ENCODE measurements at places on chromosomes 11 and 22.

GRCh38 chr11:132231656-132232347 is 861.4 kb downstream of the NTM start:
- DNase-seq = no peak

DNA sequence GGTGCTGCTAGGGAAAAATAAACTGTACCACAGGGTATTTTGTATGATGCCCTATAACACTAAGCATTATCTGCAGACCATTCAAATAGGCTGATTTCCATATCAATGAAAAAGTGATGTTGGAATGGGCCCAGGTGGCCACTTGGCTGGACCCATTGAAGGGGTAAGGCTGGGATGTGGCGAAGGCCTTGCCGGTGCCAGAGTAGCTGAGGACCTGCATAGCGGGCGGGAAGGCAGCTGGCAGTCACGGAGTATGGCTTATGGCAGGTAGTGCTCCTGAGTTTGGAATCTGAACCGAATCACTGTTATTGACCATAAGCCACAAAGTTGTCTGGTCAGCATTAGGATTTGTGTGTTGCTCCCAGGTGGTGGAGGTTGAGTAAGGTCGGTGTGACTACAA is 131.0 kb downstream of the MICAL2 start:
- no peak for DNase-seq

DNA sequence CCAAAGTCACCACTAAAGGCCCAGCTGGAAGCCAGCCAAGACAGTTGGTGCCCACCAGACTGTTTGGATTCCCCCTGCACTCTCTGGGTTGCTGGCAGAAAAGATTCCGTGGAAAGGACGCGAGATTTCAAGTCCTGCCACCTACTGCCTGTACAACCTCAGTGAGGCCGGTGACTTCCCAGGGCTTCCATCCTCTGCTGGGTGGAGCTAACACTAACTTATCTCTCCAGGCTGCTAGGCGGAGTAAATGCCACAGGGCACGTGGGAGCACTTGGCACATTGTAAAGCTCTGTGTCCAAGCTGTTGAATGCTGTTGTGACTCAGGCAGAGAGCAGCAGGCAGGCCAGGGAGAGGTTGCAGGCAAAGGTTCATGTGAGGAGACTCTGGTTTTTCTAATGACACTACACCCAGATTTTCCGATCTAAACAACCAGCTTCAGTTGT is 50.9 kb upstream of the CDON start:
- no peak for DNase-seq

DNA sequence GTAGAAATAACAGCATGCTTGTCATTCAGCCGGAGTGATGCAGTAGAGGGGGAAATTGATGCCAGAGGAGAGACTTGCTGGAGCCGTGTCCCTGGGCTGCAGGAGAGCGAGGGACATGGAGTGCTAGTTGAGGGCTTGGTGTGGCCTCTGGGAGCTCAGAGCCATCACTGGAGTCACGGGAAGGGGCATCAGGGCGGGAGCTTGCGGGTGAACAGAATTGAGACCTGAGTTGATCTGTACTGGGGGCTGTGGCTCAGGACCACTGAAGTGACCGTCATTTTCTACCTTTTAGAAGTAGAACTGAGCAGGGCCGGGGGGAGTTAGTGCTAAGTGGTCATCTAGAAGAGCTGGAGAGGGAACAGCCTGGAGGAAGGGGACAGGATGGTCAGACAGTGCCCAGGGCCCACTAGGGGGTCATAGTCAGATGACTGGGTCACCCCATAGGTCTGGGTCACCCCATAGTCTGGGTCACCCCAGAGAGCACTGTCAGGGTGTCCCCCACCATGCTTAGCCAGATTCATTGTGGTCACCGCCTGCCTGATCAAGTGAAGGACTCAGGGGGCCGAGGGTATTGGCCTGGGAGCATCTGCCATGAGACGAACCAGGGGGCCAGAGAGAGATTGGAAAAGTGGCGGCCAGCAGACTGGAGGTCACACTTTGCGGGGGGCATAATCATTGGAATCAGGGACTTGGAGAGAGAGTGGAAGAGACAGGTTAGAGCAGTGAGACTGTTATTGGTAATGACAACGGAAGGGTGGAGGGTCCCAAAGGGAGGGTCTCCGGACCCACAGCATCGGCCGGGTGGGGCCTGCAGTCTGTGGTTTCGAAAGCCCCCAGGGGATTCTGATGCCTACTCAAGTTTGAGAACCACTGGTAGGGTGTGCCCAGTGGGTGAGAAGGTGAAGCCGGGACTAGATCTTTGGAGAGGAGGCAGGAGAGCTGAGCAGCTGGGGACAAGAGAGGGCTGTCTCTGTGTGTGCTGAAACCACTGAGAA is 15.2 kb downstream of the RIBC2 start:
- DNase-seq = no peak

GRCh38 chr11:104154296-104154695 is 9.7 kb downstream of the PDGFD start:
- DNase-seq = no peak

GRCh38 chr11:116271479-116271878 is 501.3 kb downstream of the BUD13 start:
- no peak for DNase-seq

DNA sequence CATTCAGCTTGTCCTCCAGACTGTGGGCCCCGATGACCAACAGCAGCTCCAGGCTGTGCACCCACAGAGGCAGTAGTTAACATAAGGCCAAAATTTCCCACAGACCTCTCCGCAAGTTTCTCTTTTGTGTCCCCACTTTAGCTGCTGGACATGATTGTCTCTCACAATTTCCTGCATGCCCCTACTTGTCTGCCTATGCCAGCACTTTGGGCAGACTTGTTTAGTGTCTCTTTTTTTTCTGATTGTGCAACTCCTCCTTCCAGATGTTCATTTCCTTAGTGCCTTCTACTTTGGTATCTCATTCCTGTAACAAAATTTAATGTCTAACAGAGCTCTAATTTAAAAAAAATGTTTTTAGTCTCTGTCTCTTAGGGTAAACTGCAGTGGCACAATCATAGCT is 23.8 kb upstream of the SCN3B start:
- no peak for DNase-seq

- no peak for DNase-seq
Observed at GRCh38 chr11:45141171-45141570, 5.3 kb upstream of the PRDM11 start.

DNA sequence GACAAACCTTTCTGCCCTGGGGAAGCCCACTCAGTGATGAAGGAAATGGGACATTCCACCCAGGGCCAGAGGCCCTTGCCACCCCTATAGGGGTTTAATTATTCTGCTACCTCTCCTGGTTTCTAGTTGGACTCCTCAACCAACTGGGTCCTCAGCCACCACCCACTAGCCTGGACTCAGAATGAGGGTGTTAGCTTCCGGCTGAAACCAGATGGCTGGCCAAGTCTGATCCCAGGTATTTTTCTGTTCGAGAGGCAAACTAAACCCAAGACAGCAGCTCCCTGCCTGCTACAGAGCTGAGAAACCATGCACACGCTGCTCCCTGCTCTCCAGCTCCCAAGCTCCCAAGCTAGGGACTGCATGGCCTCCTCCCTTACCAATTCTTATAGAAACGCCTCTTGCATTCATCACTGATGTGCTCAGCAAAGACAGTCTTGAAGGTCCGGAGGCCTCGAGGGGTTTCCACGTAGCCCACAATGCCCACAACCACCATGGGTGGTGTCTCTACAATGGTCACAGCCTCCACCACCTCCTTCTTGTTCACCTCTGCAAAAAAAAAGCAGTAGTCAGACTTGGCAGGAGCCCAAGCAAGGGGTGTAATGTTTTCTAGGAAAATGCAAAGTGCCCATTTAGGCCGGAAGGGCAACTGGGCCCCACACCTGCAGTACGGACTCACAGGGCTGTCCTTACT is 2.2 kb downstream of the RPL3 start:
- no peak for DNase-seq

DNA sequence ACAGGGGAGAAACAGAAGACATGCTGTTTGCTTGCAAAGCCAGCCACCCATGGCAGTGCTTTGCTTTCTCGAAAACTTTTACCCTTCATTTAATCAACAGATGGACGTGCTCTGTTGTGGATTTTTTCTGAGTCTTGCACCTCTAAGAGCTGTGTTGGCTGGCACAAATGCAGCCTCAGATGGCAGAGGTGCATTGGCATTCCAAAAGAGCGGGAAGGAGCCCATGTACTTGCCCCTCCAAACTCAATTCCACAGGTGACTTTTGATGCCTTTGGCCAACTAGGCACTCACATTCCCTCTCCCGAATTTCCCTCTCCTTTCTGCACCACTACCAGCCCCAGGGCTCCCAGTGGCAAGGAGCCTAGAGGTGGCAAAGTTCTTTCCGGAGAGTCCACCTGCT is 1.2 kb downstream of the KIRREL3 start:
- no peak for DNase-seq

DNA sequence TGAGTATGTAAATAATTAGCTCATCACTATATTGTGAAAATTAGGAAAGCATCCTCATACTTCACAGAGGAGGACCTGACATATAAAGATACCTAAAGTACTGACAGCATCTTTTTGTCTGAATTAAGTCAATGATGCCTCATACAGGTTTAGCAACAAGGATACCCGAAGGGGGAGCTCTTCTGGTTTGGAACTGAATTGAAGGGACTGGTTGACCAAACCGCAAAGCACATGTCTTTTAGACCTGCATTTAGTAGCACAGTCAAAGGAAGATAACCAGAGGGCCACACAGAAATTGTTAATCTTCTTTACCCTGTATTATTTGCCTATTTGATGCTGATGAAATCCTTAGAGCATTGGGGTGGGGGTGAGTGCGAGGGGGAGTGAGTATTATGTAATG is 12.9 kb upstream of the WT1 start:
- DNase-seq = no peak

DNA sequence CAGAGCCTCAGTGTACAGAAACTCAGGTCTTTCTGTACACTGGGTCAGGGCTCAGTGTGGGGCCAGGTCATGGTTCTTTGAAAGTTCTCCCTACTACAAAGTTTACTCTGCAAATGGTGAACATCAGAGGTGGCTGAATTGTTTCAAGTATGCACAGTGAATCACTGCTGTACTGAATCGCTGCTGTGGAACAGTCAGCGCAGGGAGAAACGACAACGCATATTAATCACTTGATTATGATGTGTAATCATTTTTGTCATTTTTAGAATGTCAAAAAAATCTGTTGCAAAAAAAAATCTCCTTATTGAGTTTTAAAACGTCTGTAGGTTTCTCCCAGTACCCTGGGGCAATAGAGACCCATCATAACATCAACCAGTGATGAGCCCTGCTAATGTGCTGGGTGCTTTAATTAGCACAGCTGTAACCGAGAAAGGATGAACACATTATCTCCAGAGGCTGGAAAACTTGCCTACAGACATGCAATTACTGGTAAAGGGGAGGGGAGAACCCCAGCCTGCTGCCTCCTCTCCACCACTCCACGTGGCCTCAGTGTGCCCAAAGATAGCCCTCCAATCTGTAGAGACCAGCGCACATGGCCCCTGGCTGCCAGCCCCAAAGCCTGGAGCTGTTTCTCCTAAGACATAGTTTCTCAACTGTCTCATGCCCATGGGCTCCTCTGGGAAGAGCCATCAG is 12.8 kb downstream of the ARRB1 start:
- no peak for DNase-seq

- DNase-seq = no peak
Observed at GRCh38 chr22:41499624-41500280, 30.8 kb downstream of the ACO2 start.

- no peak for DNase-seq
Observed at GRCh38 chr11:123740787-123741158, 687 bp downstream of the ZNF202 start.

DNA sequence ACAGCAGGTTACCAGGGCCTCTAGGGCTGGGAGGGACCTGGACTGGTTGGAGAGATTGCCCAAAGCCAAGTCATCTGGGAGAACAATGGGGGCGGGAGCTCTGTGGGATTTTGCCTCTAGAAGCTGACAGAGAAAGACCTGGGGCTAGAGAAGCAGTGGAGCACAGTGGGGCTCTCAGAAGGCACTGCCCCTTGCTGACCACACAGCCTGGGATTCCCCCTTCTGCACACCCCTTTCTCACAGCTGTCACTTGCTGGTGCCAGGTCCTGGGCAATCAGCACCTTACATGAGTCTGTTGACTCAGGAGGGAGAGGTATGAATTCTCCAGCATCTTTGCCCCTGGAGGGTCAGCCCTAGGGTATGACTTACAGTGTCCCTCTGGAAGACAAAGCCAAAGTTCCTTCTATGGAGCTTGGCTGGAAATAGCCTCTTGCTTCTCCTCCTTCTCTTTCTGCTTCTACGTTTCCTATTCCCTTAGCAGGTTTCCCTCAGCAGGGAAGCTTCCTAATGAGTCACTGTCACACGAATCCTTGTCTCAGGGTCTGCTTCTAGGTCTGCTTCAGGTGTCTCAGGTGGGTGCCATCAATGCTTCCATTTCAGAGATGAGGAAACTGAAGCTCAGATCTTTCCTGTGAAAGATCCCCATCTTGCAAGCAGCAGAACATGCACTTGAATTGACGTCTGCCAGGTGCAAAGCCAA is 27.0 kb downstream of the GDPD5 start:
- DNase-seq = no peak

- DNase-seq = no peak
Observed at GRCh38 chr11:14584595-14584994, 59.0 kb upstream of the PDE3B start.

DNA sequence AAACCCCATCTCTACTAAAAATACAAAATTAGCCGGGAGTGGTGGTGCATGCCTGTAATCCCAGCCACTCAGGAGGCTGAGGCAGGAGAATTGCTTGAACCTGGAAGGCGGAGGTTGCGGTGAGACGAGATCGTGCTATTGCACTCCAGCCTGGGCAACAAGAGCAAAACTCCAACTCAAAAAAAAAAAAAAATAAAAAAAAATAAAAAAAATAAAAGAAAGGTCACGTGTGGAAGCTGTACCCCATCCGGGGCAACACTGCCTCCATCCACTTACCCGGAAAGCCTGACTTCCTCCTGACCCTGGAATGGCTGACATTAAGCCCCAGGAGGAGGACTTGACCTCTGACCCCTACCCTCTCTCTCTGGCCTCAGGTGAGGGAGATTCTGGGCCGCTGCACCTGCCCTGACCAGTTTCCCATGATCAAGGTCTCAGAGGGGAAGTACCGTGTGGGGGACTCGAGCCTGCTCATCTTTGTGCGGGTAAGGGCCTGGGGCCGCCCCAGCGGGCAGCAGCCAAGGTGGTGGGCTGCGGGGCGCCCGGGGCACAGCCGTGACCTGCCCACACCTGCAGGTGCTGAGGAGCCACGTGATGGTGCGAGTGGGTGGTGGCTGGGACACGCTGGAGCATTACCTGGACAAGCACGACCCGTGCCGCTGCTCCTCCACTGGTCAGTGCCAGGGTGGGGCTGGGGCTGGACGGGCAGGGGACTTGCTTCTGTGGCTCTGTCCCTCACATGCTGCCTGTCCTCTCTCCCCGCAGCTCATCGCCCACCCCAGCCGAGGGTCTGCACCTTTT is 3.8 kb downstream of the GAS2L1 start:
- no peak for DNase-seq

- DNase-seq = no peak
Observed at GRCh38 chr22:50544746-50545253, 899 bp upstream of the KLHDC7B start.

DNA sequence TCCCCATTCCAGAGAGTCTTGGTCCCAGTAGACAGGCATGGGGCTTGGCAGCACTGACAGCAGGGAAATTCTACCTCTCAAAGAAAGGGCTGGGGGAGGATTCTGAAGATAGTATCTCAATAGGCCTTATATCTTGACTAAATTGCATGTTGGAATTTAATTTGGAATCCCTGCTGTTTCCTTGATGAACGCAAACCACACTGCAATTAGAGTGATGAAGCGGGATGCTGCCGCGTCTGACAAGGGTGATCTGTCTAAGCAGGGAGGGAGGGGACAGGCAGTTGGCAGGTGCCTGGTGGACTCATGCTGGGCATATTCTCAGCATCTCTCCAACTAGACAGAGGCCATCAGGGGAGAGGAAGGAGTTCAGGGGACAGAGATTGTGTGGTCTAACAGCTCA is 48.4 kb downstream of the COMMD9 start:
- no peak for DNase-seq

GRCh38 chr22:30612789-30613188 is 5.8 kb downstream of the TCN2 start:
- no peak for DNase-seq
